ENCODE measurements at places on chromosomes 13 and 19.

DNA sequence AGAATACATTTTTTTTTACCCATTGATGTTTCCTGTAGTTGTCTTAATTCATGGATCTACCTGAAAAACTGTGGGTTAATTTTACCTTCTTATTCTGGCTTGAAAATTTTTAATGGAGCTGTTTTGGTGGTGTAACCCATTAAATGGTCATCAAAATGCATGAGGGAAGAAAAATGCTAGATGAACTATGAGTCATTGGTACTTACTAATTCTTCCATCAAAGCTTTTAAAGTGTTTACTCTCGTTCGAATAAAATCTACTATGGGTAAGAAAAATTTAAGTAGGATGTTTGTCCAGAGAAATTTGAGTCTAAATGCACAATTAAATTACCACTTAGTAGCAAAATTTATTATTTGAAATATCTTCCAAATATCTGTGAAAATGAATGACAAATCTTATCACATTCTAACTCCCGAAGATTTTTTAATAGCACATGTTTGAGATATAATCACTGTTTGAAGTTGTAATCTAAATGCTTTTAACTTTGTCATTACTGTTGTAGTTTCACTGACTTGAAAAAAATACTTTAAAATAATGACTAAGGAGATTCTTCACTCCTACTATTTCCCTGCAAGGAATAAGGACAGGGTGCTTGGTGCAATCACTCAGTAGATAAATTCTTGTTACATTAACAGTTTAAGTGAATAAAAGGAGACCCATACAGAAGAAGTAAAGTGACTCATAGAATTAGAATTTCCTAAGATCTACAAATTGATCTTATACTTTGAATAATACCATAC, 437.7 kb downstream of the IRS2 start:
- DNase-seq: peak; percentile 84

DNA sequence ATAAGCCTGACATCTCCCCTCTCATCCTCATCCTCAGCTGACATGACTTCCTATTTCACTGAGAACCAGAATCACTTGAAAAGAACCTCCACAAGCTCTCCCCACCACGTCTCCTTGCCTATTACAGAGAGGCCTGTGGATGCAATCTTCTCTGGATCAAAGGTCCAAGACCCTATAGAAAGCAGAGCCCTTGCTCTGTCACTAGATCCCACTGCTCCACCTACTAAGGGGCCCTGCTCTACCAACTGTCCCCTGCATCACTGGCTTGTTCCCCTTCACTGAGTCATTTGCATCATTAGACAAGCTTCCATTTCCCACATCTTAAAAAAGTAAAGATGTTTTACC, 40.8 kb downstream of the RCBTB2 start:
- no peak for DNase-seq

DNA sequence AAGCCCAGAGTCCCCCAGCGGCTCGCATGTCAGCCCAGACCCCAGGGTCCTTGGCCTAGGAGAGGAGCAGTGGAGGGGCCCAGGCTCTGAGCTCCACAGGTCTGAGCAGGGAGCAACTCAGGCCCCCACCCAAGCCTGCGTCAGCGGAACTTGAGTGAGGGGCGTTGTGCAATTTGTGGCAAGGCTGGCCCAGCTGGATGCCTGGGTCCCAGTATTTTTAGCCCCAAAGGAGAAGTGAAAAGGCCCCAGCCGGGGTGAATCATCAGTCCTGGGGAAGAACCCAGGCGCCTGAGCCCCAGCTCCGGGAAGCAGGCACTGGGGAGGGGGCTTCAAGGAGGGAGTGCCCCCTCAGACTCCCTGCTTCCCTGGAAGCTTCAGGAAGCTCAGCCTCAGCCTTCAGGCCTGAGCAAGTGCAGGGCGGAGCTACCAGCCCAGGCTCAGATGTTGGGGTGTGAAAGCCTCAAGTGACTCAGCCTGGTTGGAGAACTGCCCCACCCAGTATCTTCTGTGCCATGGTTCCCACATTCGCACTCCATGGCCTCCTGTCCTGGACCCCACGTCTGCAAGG, 7.2 kb downstream of the MED29 start:
- DNase-seq: peak; percentile 88

- peak; percentile 35 for DNase-seq
Measured at GRCh38 chr19:49851456-49852259, 699 bp downstream of the PTOV1 start.
